ENCODE measurements at places on chromosomes 3 and 15.
A peak's percentile ranks its signal among the peaks of the same experiment; 100 is the strongest.

DNA sequence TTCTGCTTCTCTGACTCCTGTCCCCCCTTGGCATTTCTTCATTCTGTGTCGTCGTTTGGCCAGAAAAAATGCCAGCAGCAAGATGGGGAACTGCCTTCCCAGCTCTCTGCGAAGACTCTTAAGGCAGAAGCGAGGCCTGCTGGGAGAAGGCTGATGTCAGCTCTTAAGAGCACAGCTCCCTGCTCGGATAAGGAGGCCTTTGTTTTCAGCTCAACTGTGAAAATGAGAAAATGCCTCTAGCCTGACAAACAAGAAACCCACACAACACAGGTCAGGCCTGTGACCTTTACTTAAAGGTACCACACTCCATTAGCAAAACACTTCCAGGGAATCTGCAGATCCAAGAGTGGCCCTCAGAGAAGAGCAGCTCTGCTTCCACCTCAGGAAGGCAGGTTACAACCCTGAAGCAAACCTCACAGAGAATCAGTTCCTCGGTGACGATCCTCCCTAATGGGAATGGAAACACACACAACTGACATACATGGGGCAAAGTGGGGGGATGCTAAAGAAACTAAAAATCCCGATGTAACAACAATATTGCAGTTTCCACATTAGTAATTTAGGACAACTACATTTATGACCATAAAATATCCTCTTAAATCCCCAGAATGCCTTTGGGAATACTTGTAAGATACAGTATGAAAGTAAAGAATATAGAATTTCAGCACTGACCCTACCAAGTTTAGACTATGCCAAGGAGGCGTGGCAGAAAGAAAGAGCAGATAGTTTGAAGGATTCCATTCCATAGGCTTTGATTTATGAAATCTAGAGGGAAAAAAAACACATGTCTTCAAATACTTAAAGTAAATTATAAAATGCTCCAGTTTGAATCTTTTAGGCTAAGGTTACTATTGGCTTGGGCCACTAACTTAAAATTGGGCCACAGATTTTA lies 52.1 kb downstream of the VGLL4 start:
- peak overlapping the region; percentile 67 for H3K27ac ChIP-seq
- H3K4me3 ChIP-seq: no peak overlapping the region
- peaks cover 34% of the 10 kb centered on the region for H3K4me1 ChIP-seq
- H3K27me3 ChIP-seq: no peaks in the 10 kb centered on the region
- no peak for DNase-seq
- peaks cover 13% of the 10 kb centered on the region for H3K36me3 ChIP-seq

- H3K27ac ChIP-seq: no peak overlapping the region
- no peak for DNase-seq
These were observed 17.5 kb downstream of the ALS2CL start for GRCh38 chr3:46675843-46676567.

DNA sequence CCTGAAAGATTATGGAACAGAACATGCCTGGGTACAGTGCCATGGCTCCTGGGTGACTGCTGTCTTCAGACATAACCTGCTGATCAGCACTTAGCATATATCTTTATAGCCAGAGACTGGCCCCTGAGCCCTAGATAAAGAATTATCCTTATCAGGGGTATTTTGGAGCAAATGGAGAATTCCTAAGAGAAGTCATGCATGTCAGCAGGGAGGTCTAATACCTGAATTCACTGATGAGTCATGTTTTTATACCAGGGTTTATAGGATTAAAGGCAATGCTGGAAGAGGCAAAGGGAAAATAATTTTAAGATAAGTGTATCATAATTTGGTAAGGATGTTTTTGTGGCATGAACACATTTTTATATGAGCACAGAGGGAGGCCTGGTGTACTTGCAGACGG lies 159.8 kb downstream of the ADAMTSL3 start:
- no peak overlapping the region for H3K27ac ChIP-seq
- no peaks in the 10 kb centered on the region for H3K27me3 ChIP-seq
- no peak overlapping the region for H3K4me3 ChIP-seq
- H3K4me1 ChIP-seq: no peaks in the 10 kb centered on the region

DNA sequence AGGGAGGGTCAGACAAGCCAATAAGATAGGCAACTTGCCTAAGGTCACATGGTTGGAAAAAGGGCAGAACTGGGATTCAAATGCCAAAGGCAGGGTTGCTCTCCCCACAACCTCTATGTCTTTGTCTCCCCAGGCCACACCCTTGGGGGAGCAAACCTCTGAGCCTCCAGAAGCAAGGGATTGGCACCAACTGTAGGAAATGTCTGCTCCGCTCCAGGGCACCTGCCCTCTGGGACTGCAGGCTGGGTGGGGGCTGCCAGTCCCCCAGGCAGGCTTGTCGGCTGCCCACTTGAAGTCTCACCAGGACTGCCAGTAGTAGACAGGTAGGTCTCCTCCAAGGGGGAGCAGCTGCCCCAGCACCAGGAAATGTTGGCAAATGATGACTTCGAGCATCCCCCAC lies 2.0 kb downstream of the FAM3D start:
- H3K4me3 ChIP-seq: no peak overlapping the region
- no peak for DNase-seq
- H3K27me3 ChIP-seq: peaks cover 50% of the 10 kb centered on the region
- H3K36me3 ChIP-seq: no peaks in the 10 kb centered on the region
- no peak overlapping the region for H3K27ac ChIP-seq

DNA sequence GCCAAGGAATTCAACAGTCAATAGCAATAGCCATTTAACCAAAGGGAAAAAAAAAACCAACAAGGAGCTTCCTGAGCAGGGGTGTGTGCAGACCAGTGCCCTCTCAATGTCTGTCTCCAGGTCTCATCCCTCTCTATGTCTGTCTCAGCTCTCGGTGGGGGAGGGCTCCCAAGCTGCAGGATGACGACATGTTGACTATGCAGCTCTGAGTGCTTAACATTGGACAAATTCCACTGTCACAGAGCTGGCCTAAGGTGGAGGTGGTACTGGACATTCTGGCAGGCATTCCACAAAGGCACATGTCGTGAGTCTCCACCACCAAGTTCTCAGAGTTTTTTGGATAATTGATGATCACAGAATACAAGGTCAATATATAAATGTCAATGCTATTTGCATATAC lies 2.0 kb upstream of the CAPN7 start:
- H3K4me3 ChIP-seq: peak overlapping the region; percentile 13
- peaks cover 16% of the 10 kb centered on the region for H3K36me3 ChIP-seq
- H3K4me1 ChIP-seq: peaks cover 21% of the 10 kb centered on the region
- H3K27ac ChIP-seq: no peak overlapping the region
- DNase-seq: no peak

DNA sequence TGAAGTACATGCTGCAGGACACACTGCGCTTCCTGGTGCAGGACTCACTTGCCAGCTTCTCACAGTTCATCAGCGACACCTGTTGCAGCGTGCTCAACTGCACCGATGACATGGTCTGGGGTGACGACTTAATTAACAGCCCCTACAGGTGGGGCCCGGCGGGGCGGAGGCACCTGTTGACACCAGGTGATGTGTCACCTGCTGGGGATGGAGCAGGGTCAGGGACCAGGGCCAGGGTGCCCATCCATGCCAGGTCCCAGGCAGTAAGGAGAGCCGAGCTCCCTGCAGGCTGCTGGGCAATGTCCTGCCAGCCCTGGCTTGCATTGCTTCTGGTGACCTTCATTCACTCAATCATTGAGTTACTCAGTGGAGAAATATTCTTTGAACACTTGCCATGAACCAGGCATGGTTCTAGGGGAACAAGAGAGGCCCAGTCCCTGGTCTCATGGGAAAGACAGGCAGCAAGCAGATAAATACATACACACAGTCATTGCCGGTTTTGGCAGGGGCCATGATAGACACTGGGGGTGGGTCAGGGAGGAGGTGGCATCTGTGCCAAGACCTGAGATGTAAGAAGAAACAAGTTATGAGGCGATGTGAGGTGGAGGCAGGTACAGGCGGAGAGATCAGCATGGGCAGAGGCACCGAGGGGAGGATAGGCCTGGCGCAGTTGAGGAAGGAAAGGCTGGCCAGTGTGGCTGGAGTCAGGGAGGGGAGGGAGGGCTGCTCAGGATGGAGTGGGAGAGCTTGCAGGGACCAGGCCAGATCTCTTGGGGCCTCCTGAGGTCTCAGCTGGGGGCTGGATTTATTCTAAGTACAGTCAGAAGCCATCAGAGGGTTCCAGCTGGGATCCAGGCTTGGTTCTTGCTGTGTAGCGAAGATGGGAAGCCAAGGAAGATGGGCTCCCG lies 30.8 kb downstream of the DNAH1 start:
- H3K27me3 ChIP-seq: no peaks in the 10 kb centered on the region
- no peak for DNase-seq
- H3K4me3 ChIP-seq: no peak overlapping the region
- peaks cover 10% of the 10 kb centered on the region for H3K36me3 ChIP-seq

DNA sequence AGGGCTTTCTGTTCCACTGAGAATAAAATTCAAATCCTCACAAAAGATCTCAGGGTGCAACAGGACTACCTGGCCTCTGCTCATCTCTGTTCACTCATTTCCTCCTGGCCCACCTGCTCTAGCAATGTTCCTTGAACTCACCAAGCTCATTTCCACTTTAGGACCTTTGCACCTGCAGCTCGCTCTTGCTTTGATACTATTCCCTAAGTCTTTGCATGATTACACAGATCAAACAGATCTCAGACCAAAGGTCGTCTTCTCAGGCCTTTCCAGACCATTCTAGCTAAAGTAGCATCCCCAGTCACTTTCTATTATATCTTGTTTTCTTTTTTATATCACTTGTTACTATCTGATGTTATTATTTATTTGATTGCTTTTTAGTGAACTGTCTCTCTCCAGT lies 54.7 kb downstream of the B3GNT5 start:
- H3K27me3 ChIP-seq: no peaks in the 10 kb centered on the region
- no peaks in the 10 kb centered on the region for H3K4me1 ChIP-seq

- no peak overlapping the region for H3K27ac ChIP-seq
- DNase-seq: no peak
- H3K4me3 ChIP-seq: no peak overlapping the region
- no peaks in the 10 kb centered on the region for H3K27me3 ChIP-seq
These were observed 34.5 kb downstream of the SLC4A7 start for GRCh38 chr3:27449530-27450150.

- H3K36me3 ChIP-seq: peaks cover 3% of the 10 kb centered on the region
- peaks cover 9% of the 10 kb centered on the region for H3K4me1 ChIP-seq
- DNase-seq: no peak
- H3K27me3 ChIP-seq: no peaks in the 10 kb centered on the region
- no peak overlapping the region for H3K4me3 ChIP-seq
These were observed 7.6 kb downstream of the XCR1 start for GRCh38 chr3:46019707-46020106.

- peaks cover 91% of the 10 kb centered on the region for H3K4me1 ChIP-seq
- DNase-seq: no peak
- H3K27ac ChIP-seq: peak overlapping the region; percentile 80
These were observed 303.8 kb downstream of the RPLP1 start for GRCh38 chr15:69756440-69756839.

GRCh38 chr3:134030379-134031347 lies 938 bp upstream of the SLCO2A1 start:
- peaks cover 2% of the 10 kb centered on the region for H3K4me1 ChIP-seq
- peak overlapping the region; percentile 48 for H3K4me3 ChIP-seq
- H3K36me3 ChIP-seq: no peaks in the 10 kb centered on the region
- H3K27ac ChIP-seq: no peak overlapping the region
- DNase-seq: no peak

DNA sequence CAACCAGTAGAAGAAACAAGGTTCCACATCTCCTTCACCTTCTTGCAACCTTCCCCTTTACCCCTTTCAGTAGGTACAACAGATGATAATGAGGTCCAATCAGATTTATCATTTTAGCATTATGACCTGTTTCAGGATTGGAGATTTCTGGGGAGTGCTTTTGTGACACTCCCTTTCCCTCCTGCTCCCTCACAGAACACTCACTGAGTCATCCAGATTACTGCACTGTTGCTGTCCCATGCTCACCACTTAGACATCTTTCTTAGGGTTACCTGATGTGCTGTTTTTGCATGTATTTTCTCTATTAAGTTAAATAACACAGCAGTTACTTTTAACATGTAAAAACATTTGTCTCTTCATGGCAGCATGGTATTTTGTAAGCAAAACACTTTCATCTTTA lies 118.5 kb downstream of the MFSD1 start:
- no peaks in the 10 kb centered on the region for H3K4me1 ChIP-seq
- no peaks in the 10 kb centered on the region for H3K36me3 ChIP-seq
- H3K27ac ChIP-seq: no peak overlapping the region
- no peak for DNase-seq
- peaks cover 14% of the 10 kb centered on the region for H3K27me3 ChIP-seq

- H3K4me1 ChIP-seq: no peaks in the 10 kb centered on the region
- no peak for DNase-seq
- no peak overlapping the region for H3K27ac ChIP-seq
- H3K27me3 ChIP-seq: peaks cover 46% of the 10 kb centered on the region
- no peak overlapping the region for H3K4me3 ChIP-seq
These were observed 96.1 kb upstream of the PROK2 start for GRCh38 chr3:71881041-71881440.

GRCh38 chr3:48268381-48268935 lies 27.6 kb downstream of the ZNF589 start:
- no peaks in the 10 kb centered on the region for H3K27me3 ChIP-seq
- peak overlapping the region; percentile 69 for H3K4me3 ChIP-seq
- H3K4me1 ChIP-seq: peaks cover 20% of the 10 kb centered on the region
- peak overlapping the region; percentile 89 for H3K27ac ChIP-seq
- peaks cover 2% of the 10 kb centered on the region for H3K36me3 ChIP-seq
- DNase-seq: peak; percentile 49

DNA sequence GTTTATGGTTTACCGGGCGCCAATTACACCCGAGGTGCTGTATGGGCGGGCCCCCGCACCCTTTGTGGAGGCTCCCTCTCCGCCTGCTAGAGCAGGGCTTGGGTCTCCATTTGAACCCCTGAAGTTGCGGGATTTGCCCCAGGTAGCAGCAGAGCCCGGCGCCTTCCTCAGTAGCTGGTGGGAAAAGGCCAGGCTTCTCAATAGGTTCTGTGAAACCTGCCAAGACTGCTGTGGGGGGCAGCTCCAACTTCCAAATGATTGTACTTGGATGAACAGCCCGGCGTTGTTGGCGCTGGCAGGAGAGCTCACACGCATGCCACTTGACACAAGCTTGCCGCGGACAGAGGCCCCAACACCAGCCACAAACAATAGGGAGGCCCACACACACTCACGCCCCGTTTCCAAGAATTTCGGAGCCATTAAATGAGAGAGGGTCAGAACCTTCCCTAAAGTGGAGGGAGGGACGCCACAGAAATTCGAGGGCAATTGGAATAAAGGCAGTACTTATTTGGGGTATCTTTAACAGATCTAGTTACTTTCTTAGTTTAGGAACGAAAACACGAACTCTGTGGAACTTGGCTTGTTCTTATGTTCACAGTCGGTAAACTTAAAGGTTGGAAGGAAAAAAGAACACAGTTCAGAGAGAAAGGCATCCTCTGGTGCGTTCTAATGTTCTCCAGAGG lies 1.4 kb downstream of the EPHB3 start:
- H3K36me3 ChIP-seq: no peaks in the 10 kb centered on the region
- peaks cover 10% of the 10 kb centered on the region for H3K4me1 ChIP-seq
- H3K27me3 ChIP-seq: peaks cover 87% of the 10 kb centered on the region

- no peak for DNase-seq
- no peak overlapping the region for H3K27ac ChIP-seq
- H3K4me3 ChIP-seq: no peak overlapping the region
- no peaks in the 10 kb centered on the region for H3K27me3 ChIP-seq
- no peaks in the 10 kb centered on the region for H3K36me3 ChIP-seq
These were observed 28.8 kb downstream of the WNT5A start for GRCh38 chr3:55458181-55458790.

- DNase-seq: peak; percentile 96
- no peaks in the 10 kb centered on the region for H3K27me3 ChIP-seq
- H3K4me1 ChIP-seq: peaks cover 45% of the 10 kb centered on the region
- peaks cover 78% of the 10 kb centered on the region for H3K36me3 ChIP-seq
These were observed at the start of gene CIB1 for GRCh38 chr15:90233387-90234095. Gene CIB1, minus strand, starts transcription at chr15:90233941. Its CDS starts 56 bp downstream, at chr15:90233885.
